ENCODE measurements at places on chromosomes 6 and 20. TPM values are rescaled to one million over a fixed set of nuclear protein-coding genes. Genes with fewer than 3 reads are reported as not detected.

GRCh38 chr20:4431446-4431845, 290.3 kb upstream of the PRND start:
- no peaks in the 10 kb centered on the region for H3K4me1 ChIP-seq
- no peak overlapping the region for H3K4me3 ChIP-seq
- no peak overlapping the region for H3K27ac ChIP-seq
- H3K27me3 ChIP-seq: no peaks in the 10 kb centered on the region

- no peak for DNase-seq
- H3K27ac ChIP-seq: no peak overlapping the region
- no peaks in the 10 kb centered on the region for H3K36me3 ChIP-seq
- no peaks in the 10 kb centered on the region for H3K4me1 ChIP-seq
- H3K27me3 ChIP-seq: no peaks in the 10 kb centered on the region
Observed at GRCh38 chr20:36784116-36784515, 10.6 kb upstream of the DSN1 start.

TNXB gene
- total RNA-seq: 15.1 TPM

GRCh38 chr6:80210618-80211017, 104.1 kb downstream of the BCKDHB start:
- H3K27me3 ChIP-seq: no peaks in the 10 kb centered on the region
- H3K27ac ChIP-seq: no peak overlapping the region
- no peak overlapping the region for H3K4me3 ChIP-seq
- no peaks in the 10 kb centered on the region for H3K36me3 ChIP-seq

DNA sequence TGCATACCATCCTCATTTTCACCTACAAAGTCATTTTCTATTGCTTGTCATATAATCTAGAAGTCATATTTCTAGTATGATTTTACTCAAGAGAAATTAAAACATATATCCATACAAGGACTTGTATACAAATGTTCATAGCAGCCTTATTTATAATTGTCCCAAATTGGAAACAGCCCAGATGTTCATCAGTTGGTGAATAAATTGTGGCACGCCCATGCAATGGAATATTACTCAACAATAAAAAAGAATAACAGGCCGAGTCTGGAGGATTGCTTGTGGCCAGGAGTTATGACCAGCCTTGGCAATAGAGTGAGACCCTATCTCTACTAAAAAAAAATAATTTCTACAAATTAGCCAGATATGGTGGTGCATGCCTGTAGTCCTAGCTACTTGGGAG, 28.8 kb downstream of the C6orf163 start:
- no peaks in the 10 kb centered on the region for H3K4me1 ChIP-seq
- no peak overlapping the region for H3K4me3 ChIP-seq
- H3K36me3 ChIP-seq: no peaks in the 10 kb centered on the region
- H3K27me3 ChIP-seq: no peaks in the 10 kb centered on the region
- no peak for DNase-seq

DNA sequence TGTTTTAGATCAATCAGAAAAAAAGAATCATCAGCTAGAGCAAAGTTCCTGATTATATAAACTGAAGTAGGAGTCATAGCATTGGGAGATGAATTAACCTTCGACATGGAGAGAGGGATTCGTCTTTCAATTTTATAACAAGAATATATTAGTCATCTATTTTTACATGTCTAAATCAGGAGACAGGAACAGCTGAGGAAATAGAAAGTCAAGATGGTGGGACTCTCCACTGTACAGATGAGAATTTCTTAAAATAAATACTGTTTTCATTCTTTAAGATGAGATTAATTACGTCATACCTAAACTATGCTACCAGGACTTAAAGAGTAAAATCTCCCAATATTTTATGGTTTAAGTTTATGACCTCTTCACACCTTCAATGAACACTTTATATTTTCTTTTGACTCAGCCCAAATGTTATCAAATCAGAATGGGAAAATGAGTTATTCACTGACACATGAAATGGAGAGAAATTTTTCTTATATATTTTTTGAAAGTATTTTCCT, 1137.7 kb downstream of the EPHA7 start:
- H3K27ac ChIP-seq: no peak overlapping the region
- DNase-seq: no peak
- no peaks in the 10 kb centered on the region for H3K4me1 ChIP-seq
- no peaks in the 10 kb centered on the region for H3K27me3 ChIP-seq
- H3K4me3 ChIP-seq: no peak overlapping the region

- no peaks in the 10 kb centered on the region for H3K27me3 ChIP-seq
- DNase-seq: no peak
- peaks cover 20% of the 10 kb centered on the region for H3K4me1 ChIP-seq
- H3K27ac ChIP-seq: no peak overlapping the region
- H3K36me3 ChIP-seq: no peaks in the 10 kb centered on the region
Observed at GRCh38 chr6:7502743-7503142, 38.7 kb upstream of the DSP start.

DNA sequence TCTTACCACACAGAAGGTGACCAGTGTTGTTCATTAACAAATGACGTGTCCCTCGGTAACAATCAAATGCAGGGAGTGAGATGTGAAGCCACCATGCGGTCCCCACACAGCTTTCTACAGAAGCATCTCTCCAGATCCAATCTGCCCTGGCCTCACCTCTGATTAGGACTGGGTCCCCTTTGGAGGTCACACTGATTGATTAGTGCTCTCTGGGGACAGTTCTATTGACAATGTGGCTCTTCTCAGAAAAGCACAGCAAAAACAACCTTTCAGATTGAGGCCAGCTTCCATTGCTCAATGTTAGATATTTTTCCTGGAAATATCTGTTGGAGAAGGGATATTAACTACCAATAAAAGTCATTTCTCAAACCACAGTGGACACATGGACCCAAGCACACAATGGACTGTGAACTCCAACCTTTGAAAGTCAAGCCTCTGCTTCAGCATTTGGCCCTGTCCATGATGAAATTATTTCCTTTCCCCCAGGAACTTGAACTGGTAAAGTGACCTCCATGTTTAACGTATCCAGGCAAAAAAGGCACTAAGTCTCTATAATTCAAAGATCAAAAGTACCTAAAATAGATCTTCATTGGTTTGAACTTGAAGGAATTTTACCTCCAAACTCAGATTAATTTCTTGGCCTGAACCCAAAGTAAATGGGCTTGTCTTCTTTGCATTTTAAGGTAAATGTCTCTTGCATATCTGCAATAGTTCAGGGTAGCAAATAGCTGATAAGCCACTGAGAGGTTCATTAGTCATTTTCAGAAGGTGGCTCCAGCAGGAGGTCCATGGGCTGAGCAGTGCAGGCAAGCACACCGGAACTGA, 118.5 kb downstream of the FOXA2 start:
- H3K36me3 ChIP-seq: no peaks in the 10 kb centered on the region
- no peak overlapping the region for H3K27ac ChIP-seq
- H3K4me1 ChIP-seq: peaks cover 52% of the 10 kb centered on the region
- DNase-seq: peak; percentile 54
- H3K4me3 ChIP-seq: no peak overlapping the region
- H3K27me3 ChIP-seq: no peaks in the 10 kb centered on the region

DNA sequence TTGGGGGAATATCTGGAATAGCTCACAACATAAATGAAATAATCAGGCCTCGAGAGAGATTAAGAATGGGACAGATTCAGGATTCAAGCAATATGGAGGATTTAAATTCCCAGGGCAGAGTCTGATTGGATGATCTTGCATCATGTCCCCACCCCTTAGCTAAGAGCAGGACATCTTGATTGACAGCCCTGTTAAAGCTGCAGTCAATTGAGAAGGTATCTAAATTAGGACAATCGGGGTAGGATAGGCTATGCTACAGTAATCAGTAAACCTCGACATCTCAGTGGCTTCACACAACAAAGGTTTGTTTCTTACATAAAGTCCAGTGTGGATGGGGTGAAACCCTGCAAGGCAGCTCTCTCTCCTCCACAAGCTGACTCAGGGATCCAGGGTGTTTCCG, 109.5 kb downstream of the EYA2 start:
- no peak for DNase-seq
- H3K4me1 ChIP-seq: no peaks in the 10 kb centered on the region
- H3K36me3 ChIP-seq: no peaks in the 10 kb centered on the region
- H3K4me3 ChIP-seq: no peak overlapping the region
- H3K27me3 ChIP-seq: peaks cover 36% of the 10 kb centered on the region
- no peak overlapping the region for H3K27ac ChIP-seq

DNA sequence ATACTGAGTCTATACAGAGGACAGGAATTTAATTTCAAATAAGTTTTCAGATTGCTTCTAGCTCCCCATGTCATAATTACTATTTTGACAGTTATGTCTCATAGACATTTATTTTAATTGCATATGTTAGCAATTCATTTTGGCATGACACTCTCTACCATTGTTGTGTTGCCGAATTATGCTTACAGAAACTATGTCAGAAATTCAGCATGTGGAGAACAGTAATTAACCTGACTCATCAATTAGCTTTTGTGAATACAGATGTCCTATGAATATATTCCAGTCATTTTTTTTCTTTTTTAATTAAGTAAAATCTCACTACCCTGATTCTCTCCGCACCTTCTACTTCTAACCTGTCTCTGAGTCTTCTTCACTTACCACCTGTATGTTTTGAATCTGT, 105.1 kb downstream of the NKAIN2 start:
- H3K4me1 ChIP-seq: no peaks in the 10 kb centered on the region
- no peaks in the 10 kb centered on the region for H3K27me3 ChIP-seq
- no peak overlapping the region for H3K27ac ChIP-seq
- DNase-seq: no peak
- no peak overlapping the region for H3K4me3 ChIP-seq

DNA sequence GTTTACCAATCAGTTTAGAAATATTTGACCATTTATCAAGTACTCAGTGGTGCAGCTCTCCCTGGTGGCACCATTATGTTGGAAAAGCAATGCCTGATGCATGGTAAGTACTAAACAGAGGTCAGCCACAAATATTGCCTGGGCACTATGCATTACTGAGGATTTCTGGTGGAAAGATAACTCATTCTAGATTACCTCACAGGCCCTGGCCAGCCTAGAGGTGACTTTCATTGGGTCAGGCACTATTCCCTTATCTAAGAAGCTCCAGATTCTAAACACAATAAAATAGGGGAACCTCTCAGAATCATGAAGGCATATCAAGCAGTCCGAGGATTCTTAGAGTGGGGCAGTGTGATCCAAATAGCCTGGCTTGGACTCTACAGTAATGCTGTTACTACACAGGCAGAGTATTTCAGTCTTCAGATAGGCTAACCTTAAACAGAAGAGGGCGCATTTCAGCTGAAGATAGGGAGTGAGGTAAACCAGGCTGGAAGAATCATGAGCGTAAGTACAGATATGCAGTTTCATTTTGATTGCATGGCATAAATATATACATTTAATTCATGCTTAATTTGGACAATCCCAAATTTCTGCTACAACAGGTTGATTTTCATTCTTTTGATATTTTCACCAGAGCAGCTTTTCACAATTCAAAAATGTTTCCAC, 12.1 kb downstream of the LGSN start:
- DNase-seq: no peak
- H3K4me1 ChIP-seq: no peaks in the 10 kb centered on the region
- no peak overlapping the region for H3K4me3 ChIP-seq
- H3K27ac ChIP-seq: no peak overlapping the region
- no peaks in the 10 kb centered on the region for H3K36me3 ChIP-seq

DNA sequence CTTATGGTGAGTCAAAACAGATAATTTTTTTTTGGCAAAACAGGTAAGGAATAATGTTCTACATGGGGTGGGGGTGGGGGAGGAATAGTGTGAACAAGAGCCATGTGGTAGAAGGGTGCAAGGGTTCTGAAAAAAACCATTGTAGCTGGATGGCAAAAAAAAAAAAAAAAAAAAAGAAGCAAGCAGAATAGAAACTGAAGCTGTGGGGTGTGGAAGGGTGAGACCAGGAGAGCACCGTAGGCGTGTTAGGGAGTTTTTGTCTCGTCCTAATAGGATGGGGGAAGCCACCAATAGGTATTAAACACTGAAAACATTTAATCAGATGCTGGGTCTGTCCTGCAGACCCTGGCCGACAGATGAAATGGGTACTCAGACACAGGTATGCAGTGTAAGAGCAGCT, 110.1 kb downstream of the ADTRP start:
- peaks cover 14% of the 10 kb centered on the region for H3K4me1 ChIP-seq
- no peaks in the 10 kb centered on the region for H3K27me3 ChIP-seq
- no peaks in the 10 kb centered on the region for H3K36me3 ChIP-seq

TUBB1 gene
- 0.18 TPM for total RNA-seq

- H3K4me3 ChIP-seq: no peak overlapping the region
- peak; percentile 43 for DNase-seq
- H3K4me1 ChIP-seq: peaks cover 49% of the 10 kb centered on the region
- no peaks in the 10 kb centered on the region for H3K36me3 ChIP-seq
- H3K27ac ChIP-seq: no peak overlapping the region
- no peaks in the 10 kb centered on the region for H3K27me3 ChIP-seq
Observed at GRCh38 chr20:36101192-36101591, 53.3 kb upstream of the EPB41L1 start.

- H3K27me3 ChIP-seq: no peaks in the 10 kb centered on the region
- H3K4me1 ChIP-seq: no peaks in the 10 kb centered on the region
- H3K4me3 ChIP-seq: no peak overlapping the region
- H3K27ac ChIP-seq: no peak overlapping the region
- H3K36me3 ChIP-seq: no peaks in the 10 kb centered on the region
- no peak for DNase-seq
Observed at GRCh38 chr6:97068211-97068610, 143.7 kb downstream of the KLHL32 start.

LCA5 gene
- total RNA-seq: 5.4 TPM

Measured in PC-9 (cell line).